ENCODE measurements at places on chromosomes 12 and 14.

DNA sequence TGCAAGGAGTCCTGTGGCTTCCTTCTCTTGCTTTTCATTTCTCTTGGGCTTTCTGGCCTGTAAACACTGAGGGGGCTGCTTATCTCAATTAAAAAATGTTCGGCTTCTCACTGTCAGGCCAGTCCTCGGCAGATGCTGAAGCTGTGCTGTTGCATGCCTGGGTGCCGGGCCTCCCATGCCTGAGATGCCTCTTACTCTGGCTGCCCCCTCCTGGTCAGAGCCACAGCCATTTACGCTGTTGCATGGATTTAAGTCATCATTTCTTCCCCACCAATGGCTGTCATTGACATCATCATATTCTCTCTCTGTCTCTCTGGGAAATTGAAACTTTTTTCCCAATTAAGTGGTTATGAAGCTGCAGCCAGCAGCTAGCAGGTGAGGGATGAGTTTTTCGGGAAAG lies 53.7 kb downstream of the FOXN4 start:
- no peak overlapping the region for H3K4me3 ChIP-seq
- no peaks in the 10 kb centered on the region for H3K27me3 ChIP-seq
- H3K36me3 ChIP-seq = no peaks in the 10 kb centered on the region
- DNase-seq = no peak
- no peak overlapping the region for H3K27ac ChIP-seq

GRCh38 chr12:117417004-117417403 lies 55.6 kb upstream of the NOS1 start:
- no peaks in the 10 kb centered on the region for H3K36me3 ChIP-seq
- H3K27ac ChIP-seq = no peak overlapping the region
- DNase-seq = no peak
- no peaks in the 10 kb centered on the region for H3K27me3 ChIP-seq

- no peaks in the 10 kb centered on the region for H3K27me3 ChIP-seq
- peak; percentile 96 for DNase-seq
- H3K27ac ChIP-seq = peak overlapping the region; percentile 69
- H3K4me1 ChIP-seq = peaks cover 25% of the 10 kb centered on the region
- H3K36me3 ChIP-seq = no peaks in the 10 kb centered on the region
Measured at GRCh38 chr14:50061664-50062437, 54.5 kb downstream of the VCPKMT start.

GRCh38 chr12:520119-520518 lies 60.4 kb downstream of the B4GALNT3 start:
- peaks cover 6% of the 10 kb centered on the region for H3K27me3 ChIP-seq
- DNase-seq = no peak
- no peak overlapping the region for H3K4me3 ChIP-seq
- H3K4me1 ChIP-seq = no peaks in the 10 kb centered on the region

DNA sequence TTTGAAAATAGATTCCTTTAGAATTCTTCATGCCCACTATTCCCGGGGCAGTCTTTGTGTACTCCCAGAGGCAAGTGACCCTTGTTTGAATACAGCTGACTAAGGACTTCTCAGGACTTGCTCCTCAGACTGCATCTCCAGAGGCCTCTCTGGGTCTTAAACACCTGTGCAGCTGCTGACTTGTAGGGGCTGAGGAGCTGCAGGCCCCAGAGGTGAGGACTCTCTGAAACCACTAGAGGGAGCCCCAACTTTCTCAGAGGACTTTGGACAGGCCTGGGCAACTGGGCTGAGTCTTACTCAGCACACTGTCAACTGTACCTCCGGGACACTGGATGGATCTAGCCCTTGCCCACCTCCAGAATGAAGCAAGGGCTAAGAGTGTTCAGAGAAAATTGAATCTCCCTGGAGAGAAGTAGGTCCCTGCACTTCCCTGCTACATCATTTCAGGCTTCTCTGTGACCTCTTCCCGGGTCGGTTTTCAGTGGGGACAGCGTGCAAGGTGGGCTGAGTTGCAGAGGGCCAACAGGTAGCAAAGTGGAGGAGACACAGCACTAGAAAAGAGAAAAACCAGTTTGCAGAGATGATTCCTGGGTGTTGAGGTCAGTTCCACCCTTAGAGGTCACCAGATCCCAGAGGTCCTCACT lies 164.6 kb downstream of the TMEM117 start:
- DNase-seq = peak; percentile 22
- H3K27ac ChIP-seq = no peak overlapping the region
- H3K36me3 ChIP-seq = no peaks in the 10 kb centered on the region
- H3K4me3 ChIP-seq = no peak overlapping the region
- H3K4me1 ChIP-seq = no peaks in the 10 kb centered on the region

DNA sequence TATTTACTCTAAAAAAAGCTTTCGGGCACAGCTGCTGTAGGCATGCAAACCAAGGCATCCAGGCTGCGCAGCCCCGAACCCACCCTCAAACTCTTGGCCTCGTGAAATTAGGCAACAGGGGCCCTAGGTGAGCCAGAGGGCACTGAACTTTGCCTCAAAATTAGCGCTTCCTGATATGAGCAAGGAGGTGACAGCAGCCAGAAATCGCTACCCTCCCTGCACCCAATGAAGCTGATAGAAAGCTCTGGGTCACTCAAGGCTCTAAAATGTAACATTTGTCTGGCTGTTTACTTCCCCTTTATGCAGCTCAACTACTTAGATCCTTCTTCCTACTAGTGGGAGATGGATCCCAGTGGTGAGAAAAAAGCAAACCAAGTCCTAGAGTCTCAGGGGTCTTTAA lies 61.8 kb downstream of the PITPNM2 start:
- peak; percentile 31 for DNase-seq
- H3K4me1 ChIP-seq = peaks cover 58% of the 10 kb centered on the region
- no peak overlapping the region for H3K27ac ChIP-seq
- no peaks in the 10 kb centered on the region for H3K27me3 ChIP-seq

DNA sequence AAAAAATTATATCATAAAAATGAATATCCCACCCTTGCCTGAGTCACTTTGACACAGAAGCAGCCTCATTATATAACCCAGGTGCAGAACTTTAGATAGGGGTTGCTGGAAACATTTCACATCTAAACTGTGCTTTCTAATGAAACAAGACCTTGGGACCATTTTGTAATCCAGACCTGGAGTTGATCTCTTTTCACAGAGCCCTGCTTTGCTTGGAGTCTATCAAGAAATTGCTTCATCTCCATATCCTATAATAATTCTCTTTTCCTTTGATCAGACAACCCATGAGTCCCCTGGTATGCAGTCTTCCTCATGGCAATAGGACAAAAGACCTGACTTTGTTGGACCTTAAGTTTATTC lies 76.3 kb downstream of the HSD17B6 start:
- peaks cover 7% of the 10 kb centered on the region for H3K4me1 ChIP-seq
- H3K36me3 ChIP-seq = no peaks in the 10 kb centered on the region
- H3K27me3 ChIP-seq = no peaks in the 10 kb centered on the region
- H3K27ac ChIP-seq = no peak overlapping the region
- no peak overlapping the region for H3K4me3 ChIP-seq

GRCh38 chr14:32938719-32939253 lies at the start of gene NPAS3:
Gene NPAS3, plus strand, starts transcription at chr14:32938879.
- H3K36me3 ChIP-seq = no peaks in the 10 kb centered on the region
- peaks cover 72% of the 10 kb centered on the region for H3K27me3 ChIP-seq
- no peak within 1 kb of the TSS for H3K27ac ChIP-seq

DNA sequence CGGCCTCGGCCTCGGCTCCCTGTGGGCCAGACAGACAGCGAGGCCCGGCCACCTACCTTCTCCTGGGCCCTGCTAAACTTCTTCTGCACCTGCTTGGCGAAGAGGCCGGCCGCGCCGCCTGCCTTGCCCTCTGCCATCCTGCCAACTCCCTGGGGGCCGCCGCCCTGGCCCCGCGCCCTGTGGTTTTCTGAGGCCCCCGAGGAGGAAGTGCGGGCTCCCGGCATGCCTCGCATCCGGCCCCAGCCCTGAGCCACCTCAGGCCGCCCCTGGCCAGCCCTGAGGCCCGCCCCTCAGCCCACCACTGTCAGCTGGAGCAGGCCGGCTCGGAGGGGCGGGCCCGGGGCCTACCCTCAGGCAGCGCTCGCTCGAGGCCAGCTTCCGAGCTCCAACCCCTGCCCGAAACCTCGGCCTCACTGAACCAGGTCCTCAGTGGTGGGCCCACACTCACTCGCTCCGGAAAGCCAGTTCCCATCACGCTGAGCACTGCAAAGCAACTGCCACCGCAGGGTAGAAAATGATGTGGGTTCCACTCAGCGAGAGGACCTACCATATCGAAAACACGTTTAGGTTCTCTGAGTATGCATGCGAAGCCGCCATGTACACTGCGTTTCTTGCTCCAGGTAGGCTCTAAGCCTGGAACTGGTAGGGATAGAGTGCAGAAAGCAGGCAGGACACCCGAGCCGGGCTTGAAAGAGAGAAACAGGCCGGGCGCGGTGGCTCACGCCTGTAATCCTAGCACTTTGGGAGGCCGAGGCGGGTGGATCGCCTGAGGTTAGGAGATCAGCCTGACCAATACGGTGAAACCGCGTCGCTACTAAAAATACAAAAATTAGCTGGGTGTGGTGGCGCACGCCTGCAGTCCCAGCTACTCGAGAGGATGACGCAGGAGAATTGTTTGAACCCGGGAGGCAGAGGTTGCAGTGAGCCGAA lies at the start of gene BIN2:
Gene BIN2, minus strand, starts transcription at position 209 of the 930 bp plus-strand sequence. Its CDS starts 72 bp downstream, at position 137.
- peak within 1 kb of the TSS; percentile 82 for H3K4me3 ChIP-seq
- peaks cover 98% of the 10 kb centered on the region for H3K4me1 ChIP-seq
- H3K36me3 ChIP-seq = peaks cover 3% of the 10 kb centered on the region

GRCh38 chr14:93322929-93323599 lies 9.8 kb downstream of the BTBD7 start:
- DNase-seq = peak; percentile 44
- H3K27ac ChIP-seq = no peak overlapping the region
- no peaks in the 10 kb centered on the region for H3K27me3 ChIP-seq
- no peak overlapping the region for H3K4me3 ChIP-seq
- H3K4me1 ChIP-seq = peaks cover 20% of the 10 kb centered on the region
- H3K36me3 ChIP-seq = peaks cover 4% of the 10 kb centered on the region

DNA sequence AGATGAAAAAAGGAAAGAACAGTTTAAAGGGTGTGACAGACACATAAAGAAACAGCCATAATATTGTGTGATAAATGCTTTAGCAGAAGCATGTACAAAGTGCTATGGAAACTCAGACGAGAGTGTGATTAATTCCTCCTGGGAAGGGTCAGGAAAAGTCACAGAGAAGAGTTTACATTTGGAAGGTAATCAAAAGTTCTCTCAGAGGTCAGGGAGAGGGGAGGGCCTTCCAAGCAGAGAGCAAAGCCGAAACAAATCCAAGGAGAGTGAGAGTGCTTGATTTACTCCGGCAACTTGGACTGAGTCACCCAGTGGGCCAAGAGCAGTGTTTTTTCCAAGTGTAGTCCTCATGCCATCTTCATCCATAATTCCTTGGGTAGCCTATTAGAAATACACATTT lies 108.3 kb downstream of the IGF1 start:
- no peaks in the 10 kb centered on the region for H3K27me3 ChIP-seq
- H3K36me3 ChIP-seq = no peaks in the 10 kb centered on the region
- no peak for DNase-seq
- no peaks in the 10 kb centered on the region for H3K4me1 ChIP-seq
- H3K27ac ChIP-seq = no peak overlapping the region
- H3K4me3 ChIP-seq = no peak overlapping the region

DNA sequence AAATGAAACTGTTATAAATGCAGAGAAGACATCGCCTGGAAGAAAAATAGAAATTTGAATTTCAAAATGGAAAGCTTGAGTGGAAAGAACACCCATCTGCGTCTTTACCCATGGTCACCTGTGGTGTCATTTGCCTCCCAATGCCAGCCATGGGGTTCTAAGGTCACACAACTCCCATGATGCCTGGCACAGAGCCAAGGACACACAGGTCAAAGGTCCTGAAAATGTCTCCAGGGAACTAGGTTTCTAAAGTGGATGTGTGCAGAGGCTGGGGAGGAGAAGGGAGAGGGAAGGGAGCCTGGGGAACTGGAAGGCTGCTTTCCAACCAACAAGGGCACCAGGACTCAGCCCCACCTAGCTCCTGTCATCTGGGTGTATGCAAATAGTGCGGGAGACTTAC lies 724.0 kb upstream of the TMEM132C start:
- no peaks in the 10 kb centered on the region for H3K27me3 ChIP-seq
- no peak overlapping the region for H3K4me3 ChIP-seq

DNA sequence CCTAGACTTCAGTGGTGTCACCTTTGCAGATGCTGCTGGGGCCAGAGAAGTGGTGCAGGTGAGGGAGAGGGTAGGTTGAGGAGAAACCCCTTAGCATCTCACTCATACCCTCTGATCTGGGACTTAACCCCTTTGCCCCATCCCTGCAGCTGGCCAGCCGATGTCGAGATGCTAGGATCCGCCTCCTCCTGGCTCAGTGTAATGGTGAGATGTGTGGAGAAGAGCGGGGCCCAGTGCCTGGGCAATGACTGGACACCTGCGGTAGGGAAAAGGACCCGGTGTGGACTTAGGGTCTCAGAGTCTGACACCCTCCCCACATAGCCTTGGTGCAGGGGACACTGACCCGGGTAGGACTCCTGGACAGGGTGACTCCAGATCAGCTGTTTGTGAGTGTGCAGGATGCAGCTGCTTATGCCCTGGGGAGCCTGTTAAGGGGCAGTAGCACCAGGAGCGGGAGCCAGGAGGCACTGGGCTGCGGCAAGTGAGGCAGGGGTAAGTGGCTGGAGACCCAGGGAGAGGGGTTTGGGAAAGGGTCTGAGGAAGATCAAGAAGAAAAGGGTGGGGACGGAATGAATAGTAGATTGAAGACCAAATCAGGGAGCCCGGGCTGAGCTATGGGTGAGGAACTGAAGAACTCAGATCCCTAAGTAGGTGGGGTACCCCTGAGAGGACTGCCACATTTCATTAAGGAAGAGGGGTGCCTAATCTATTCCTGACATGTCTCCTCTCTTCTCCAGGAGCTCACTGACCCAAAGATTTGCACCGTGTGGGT lies 7.6 kb downstream of the B4GALNT1 start:
- H3K36me3 ChIP-seq = no peaks in the 10 kb centered on the region
- peaks cover 100% of the 10 kb centered on the region for H3K27me3 ChIP-seq
- no peak for DNase-seq
- no peak overlapping the region for H3K4me3 ChIP-seq
- no peak overlapping the region for H3K27ac ChIP-seq
- H3K4me1 ChIP-seq = peaks cover 18% of the 10 kb centered on the region

GRCh38 chr12:26056335-26056734 lies 68.5 kb downstream of the BHLHE41 start:
- DNase-seq = no peak
- H3K27ac ChIP-seq = no peak overlapping the region
- H3K4me3 ChIP-seq = no peak overlapping the region
- H3K4me1 ChIP-seq = no peaks in the 10 kb centered on the region

DNA sequence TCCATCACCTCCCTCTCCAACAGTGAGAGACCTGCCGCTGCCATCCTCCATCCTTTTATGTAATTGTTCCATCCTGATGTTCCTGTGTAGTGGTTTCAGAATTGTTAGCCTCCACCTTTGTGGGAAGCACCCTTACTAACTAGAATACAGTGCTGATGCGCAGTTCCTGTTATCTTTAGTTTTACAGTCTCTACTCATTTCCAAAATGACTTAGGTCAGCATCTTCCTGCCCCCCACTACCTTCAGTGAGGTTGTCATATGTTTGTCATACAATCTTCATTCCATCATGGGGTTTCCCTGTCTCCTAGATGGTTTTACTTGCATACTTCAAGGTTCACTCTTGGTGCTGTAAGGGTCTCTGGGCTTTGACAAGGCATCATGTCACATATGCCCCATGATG lies 69.8 kb downstream of the EML1 start:
- no peaks in the 10 kb centered on the region for H3K36me3 ChIP-seq
- H3K27me3 ChIP-seq = peaks cover 65% of the 10 kb centered on the region
- no peak overlapping the region for H3K27ac ChIP-seq

Data from common myeloid progenitor, CD34-positive (primary cell).